ENCODE measurements at places on chromosomes 6 and 20.

DNA sequence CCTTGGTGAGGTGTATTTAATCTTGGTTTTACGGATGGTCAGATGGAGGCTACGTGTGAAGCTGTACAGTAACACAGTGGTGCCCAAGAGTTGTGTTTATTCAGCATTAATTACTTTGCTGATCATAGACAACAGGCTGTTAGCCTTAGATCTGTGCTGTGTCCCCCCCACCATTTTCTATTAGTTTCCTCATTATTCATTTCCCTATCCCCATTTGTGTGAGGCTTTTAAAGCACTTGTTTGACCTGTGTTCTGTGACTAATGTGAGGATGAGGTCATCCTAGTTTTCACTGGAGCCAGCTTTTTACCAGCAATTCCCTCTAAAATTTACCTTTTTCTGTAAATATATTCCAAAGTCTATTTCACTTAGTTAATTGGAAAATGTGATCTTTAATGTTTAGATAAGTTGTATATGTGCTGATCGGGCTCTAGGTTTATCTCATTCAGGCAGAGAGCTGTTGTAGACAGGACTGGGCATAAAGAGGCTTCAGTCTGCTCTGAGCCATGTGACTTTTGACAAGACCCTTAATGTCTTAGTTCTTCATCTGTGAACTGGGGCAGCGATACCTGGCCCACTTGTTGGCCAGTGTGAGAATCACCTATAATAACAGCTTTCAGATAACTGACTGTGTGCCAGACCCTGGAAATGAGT lies 8.4 kb downstream of the MAPRE1 start:
- DNase-seq, result peak; percentile 56

DNA sequence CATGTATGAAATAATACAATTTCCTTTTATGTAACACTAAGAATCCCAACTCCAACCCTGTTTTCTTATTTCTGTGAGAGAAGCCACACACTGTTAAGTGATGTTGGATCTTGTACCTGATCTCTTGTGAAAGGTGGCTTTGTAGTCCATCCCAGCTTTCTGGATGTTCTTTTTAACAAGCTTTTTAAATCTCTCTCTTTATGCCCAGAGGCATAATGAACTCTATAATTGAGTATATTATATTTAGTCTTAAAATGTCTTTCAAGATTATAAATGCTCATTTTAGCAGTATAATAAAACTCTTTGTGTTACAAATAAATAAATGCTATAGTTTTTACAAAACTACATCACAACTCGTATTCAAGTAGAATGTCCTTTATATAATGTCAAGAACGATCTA lies 922.1 kb downstream of the EPHA7 start:
- DNase-seq, result no peak

DNA sequence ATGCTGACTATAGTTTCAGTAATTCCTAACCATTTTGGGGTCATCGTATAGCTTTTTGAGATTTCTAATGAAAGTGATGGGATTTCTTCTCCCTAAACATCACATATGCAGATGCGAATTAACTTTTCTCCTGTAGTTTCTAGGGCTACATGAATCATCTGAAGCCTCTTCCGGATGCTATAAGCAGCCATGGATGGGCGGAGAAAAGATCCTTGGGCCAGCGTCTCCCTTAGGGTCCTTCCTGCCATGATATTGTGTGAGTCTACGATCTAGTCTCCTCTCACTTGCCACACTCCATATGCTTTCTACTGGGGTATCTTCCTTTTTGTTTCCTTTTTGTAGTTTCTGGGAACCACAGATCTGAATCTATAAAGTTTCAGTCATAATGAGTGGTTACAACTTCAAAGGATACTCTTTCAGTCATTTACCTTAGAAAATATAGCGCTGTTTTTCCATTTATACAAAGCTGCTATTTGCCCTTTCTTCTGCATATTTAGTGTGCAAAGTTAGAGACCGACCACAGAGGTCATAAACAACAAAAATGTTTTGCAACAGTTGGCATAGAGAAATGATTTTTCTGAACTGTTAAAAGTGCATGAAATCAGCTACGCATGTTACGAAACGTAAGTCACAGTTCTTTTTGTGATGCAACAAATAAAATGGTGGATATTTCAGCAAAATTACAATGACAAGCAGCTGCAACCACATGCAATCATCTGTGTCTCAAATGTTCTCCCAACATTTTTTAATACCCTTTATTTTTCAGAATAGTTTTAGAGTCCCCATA lies 396.2 kb upstream of the SLC35B3 start:
- DNase-seq, result no peak

- no peak for DNase-seq
Measured at GRCh38 chr6:111254004-111254778, 166.9 kb downstream of the SLC16A10 start.

DNA sequence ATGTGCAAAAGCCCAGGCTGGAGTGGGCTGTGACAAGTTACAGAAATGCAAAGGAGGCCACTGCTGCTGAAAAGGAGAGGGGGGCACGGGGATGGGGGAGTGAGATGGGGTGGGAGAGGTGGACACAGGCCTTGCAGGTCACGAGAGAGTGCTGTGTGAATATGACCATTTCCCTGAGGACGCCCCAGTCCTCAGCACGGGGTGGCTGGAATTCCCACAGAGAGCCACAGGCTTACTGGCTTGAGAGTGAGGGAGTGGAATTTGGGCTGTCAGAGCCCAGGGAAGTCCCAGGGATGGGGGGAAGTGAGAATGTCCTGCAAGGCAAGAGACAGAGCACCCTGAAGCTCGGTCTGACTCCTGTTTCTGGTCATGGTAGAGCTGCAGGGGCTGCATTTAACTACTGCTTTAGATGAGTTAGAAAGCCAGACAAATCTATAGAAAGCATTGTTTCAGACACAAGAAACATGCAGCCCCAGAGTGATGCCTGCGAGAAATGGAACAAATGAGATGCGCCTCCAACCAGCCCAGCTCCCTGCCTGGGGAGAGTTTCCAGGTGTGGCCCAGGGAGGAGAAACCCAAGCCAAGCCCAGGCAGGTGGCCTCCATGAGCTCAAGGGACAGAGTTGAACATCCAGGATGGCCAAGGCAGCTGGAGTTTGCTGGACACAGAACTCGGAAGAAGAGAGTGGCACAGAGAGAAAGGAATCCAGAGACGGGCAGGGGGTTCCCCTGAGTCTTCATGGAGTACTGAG lies 30.5 kb downstream of the NPEPL1 start:
- no peak for DNase-seq
